ENCODE measurements at places on chromosomes 2 and 18. TPM values are rescaled to one million over a fixed set of nuclear protein-coding genes. Genes with fewer than 3 reads are reported as not detected.

The CDH7 gene
- not detected for polyA plus RNA-seq

The OR6B2 gene
- polyA plus RNA-seq, result not detected

The CRYBA2 gene
- 0.26 TPM for polyA plus RNA-seq

The PLA2R1 gene
- 15.3 TPM for polyA plus RNA-seq

The TMEM200C gene
- not detected for polyA plus RNA-seq

The ABCG5 gene
- polyA plus RNA-seq, result not detected

The SLC23A3 gene
- 1.1 TPM for polyA plus RNA-seq

- DNase-seq, result no peak
Observed at GRCh38 chr2:106562268-106563186, 75.4 kb downstream of the CD8B2 start.

DNA sequence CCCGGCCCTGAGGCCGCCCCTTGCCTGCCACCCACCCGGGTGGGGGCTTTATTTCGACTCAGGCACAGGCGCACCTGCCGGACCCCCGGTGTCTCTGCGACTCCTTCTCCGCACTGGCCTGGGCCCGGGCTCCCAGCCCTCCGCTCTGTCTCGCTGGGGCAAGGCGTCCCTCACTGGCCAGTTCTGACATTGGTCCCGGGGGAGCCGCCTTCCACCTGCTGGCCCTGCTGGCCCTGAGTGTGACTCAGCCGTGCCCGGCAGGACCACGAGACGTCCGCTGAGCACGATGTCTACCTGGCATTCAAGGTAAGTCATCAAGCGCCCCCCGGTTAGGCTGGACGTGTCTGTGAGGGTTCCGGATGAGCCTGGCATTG, 131.5 kb upstream of the CTDP1 start:
- DNase-seq, result no peak

- DNase-seq, result no peak
Observed at GRCh38 chr2:47179388-47179787, 24.3 kb upstream of the STPG4 start.

GRCh38 chr2:43007901-43008300, 215.5 kb upstream of the HAAO start:
- DNase-seq, result no peak

GRCh38 chr2:181662287-181662686, 5.4 kb upstream of the CERKL start:
- no peak for DNase-seq

DNA sequence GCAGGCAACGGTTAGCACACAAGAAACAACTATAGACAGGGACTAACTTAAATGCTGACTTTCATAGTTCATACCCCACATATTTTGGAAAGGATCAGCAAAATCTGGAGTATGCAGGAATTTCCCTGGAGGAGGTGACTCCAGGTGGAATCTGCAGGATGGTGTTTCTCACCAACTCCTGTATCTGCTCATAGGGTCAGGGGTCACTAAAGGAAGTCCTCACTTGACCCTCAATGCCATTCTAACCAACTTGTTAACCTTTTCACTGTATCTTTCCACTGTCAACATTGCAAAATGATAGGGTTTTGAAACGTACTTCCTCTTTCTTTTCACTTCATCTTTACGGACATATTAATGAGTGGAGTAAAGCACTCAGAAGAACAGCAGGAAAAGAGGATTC, 207.0 kb upstream of the CXCR4 start:
- DNase-seq, result no peak

- no peak for DNase-seq
Observed at GRCh38 chr2:190583507-190584337, 49.2 kb upstream of the NEMP2 start.

GRCh38 chr2:218721934-218722333, 11.3 kb downstream of the TTLL4 start:
- DNase-seq, result no peak

GRCh38 chr2:59177748-59178147, 936.6 kb upstream of the FANCL start:
- no peak for DNase-seq

DNA sequence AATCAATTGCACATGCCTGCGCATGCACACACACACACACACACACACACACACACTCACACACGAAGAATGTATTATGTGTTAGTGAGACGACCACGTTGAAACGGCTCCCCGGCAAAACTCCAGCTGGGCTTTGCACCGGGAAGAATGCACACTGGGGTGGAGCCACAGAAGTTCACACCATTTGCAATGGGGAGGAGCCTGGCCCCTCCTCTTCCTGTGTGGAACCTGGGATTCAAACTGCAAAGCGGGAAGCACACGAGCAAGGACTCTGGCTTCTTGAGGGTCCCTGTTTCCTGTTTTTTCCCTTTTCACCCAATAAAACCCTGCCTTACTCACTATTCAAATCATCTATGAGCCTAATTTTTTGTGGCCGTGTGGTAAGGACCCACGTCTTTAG, 304.0 kb upstream of the TMEFF2 start:
- no peak for DNase-seq

- no peak for DNase-seq
Observed at GRCh38 chr2:42960002-42960841, 167.8 kb upstream of the HAAO start.

- no peak for DNase-seq
Observed at GRCh38 chr2:74051504-74051903, 66.8 kb downstream of the TET3 start.

- no peak for DNase-seq
Observed at GRCh38 chr2:217650716-217651360, 352.0 kb downstream of the TNS1 start.

DNA sequence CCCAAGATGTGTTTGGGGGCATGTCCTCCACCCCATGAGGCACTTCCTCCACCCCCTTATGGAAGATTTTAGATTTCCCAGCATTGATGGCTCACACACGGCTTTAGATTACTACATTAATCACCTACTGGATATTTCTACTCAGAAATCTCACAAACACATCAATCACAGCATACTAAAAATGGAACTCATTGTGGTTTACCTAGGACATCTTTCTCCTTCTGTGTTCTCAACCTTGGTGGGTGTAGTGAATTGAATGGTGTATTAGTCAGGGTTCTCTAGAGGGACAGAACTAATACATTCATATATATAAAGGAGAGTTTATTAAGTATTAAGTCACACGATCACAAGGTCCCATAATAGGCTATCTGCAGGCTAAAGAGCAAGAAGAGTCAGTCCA, 82.1 kb upstream of the CYRIA start:
- DNase-seq, result no peak
